MG63 (cell line): ENCODE measurements at places on chromosomes 5 and 9.

- DNase-seq = no peak
These were observed 56.8 kb downstream of the LIX1 start for GRCh38 chr5:97085459-97086181.

GRCh38 chr5:76657091-76657490 is 33.9 kb upstream of the F2RL2 start:
- no peak for DNase-seq

DNA sequence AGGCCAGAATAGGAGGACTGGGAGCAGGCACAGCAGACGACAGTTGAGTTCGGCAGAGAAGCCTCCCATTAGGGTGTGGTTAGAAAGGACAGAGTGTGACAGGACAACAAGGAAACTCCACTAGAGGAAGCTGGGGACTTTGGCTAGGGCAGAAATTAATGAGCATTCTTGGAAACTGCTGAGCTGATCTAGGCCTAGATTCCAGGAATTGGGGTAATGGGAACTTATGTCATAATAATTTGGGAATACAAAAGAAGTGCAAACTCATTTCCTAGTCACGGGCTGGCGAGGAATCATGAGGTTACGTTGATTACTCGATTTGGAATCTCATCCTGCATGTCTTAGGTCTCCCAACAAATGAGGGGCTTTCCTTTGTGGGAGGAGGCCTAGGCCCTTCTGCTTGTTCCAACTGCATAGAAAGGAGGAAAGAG is 144.6 kb upstream of the RPS23 start:
- DNase-seq = no peak

DNA sequence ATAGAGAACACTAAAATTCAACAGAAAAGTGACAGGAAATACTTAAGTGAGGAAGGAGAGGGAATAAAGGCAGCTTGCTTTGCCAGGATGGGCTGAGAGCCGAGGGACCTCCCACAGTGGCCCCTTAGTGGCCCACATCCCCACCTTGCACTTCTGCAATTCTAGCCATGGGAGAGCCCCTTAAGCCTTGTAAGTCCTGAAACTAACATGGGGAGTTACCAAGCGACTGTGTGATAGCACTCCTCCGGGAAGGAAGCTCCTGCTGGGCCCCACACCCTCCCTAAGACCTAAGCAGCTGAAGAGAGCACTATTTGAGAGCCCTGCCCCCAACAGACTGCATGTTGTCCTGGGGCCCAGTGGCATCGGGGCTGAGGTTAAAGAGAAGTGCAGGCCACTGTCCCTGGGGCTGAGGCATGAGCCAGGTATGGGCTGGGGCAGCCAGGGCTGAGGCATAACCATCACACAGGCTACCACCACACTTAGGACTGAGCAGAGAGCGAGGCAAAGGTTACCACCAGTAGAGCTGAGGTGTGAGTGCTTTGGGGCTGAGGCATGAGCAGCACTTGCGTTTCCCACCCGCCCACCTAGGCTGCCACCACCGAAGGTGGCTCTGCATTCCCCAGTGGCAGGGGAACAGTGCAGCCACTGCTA is 301.8 kb upstream of the TRPC7 start:
- no peak for DNase-seq

DNA sequence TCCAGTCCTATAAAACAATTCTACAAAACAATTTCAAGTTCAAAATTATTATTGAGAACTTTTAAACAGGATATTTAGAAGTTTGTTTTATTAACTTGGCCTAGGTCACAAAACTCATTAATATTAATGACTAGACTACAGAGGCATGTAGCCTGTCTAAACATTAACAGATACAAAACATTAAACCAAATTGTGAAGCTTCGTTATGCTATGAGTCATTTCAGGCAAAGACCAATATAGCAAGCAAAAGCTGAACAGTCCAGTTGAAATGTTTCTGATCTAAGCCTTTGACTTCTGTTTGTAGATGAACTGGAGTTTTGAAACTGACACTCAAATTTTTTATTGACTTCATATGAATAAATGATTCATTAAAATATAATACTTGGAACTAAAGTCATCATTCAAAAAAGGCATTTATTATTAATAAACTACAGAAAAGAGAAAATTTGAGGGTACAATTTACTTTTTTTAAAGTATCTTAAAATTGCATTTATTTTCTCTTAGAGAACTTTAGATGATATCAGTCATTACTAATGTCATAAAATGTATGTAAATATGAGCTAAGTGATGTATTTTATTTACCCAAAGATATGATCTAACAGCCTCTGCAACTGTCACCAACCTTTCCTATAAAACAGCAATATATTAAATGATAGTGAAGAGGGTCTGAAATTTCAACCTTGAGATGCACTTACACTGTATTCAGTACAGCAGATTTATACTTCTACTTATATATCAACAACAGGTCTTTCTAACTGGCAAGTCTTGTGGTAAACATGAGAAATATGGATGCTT is 188.8 kb downstream of the COMMD10 start:
- no peak for DNase-seq

DNA sequence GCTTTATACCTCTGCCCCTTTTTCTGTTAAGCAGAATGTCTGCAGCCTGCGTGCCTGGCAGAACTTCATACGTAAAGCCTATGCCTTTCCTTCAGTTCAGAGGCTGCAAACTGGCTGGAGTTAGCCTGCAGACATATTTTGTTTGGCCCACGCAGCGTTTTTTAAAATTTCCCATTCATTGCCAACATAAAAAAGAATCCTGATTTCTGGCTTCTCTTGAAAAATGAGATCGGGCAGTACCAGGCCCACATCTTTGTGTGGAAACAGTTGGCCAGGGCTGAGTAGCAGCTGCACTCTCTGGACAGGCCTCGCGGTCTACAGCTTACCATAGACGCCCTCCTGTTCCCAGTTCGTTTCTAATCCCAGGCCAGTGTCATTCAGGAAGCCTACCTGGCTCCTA is 104.4 kb downstream of the SMARCA2 start:
- DNase-seq = no peak
